T-helper 9 cell (primary cell): ENCODE measurements at places on chromosomes 5 and 9.

DNA sequence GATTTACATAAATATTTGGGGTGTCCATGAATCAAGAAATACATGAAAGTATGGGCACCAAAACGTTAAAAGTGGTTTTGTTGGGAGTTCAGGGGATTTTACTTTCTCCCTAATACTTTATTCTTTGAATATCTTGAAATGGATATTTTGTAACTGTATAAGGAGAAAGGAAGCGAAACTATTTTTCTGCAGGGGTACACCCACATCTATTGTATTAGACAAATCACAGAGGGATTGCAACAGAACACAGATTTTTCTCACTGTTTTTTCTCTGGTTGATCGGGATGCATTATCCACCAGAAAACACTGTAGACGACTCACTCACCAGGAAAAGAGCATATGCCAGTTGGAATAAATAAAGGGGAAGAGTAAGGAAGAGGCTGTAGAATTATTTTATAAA is 1.2 kb upstream of the RABGAP1 start:
- DNase-seq = no peak

DNA sequence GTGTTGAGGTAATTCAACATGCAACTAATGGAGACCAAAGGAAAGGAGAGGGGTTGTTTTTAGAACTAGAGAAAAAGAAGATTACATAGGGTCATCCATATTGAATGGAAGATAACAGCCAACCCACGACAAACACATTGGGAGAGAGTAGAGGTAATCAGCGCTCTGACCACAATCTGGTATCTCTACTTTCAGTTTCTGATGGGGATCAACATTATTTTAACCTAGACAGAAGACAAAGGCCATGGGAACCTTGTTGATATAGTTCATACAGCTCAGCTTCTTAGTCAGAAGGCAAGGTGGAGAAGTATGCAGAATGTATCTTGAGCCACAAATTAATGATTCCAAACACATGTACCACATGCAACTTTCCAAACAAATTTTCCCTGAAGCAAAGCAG is 537.1 kb upstream of the ST8SIA4 start:
- DNase-seq = no peak

DNA sequence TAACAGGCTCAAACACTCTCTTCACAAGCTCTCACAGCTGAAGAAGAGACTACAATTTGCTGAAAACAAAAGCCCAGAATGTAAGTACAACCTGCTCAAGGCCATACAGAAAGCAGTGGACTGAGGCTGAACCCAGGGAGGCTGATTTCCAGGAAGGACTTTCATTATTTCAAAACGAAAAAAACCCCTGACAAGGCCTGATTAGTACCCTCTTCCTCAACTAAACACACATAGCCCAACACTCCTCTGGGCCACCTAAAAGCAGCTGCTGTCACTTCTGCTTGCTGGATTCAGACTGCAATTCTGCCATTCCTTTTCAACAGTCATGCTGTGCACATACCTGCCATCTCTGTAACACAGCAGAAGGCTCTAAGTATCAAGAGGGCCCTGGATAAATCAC is 18.2 kb downstream of the NRG2 start:
- DNase-seq = no peak

DNA sequence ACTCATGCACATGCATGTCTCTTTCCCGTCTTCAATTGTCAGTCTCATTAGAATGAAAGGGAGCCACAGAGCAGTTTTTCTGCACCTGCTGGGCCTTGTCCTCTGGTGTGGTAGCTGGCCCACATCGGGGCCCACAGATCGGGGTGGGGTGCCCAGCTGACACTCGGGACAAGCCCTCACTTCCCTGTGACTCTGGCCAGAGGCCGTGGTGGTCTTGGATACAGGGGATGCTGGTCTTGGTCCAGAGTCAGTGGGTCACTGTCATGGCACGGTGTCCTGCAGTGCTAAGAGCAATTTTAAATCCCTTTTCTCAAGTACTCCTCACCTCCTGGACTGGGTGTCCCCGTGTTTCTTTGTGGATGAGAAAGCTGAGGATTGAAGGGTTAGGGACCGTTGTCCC is 193.2 kb downstream of the CACNA1B start:
- no peak for DNase-seq

- no peak for DNase-seq
These were observed 36.4 kb upstream of the CXCL14 start for GRCh38 chr5:135615171-135615570.

DNA sequence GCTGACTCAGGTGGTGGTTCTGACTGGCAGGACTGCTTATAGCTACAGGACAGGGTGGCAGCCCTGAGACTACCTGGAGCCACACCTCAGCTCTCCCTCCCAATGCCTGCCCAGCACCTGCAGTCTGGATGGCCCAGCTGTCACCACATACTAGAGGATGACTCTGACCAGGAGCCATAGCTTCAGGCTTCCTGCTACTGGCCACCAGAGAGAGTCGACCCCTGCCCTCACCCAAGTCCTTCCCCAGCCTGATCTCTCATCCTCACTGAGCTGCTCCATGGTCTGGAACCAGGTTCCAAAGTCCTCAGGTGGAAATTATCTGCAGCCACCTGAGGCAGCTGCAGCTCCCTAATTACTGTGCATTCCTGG is 25.6 kb upstream of the TDRD7 start:
- DNase-seq = no peak

GRCh38 chr9:118395415-118395814 is 691.2 kb downstream of the TLR4 start:
- DNase-seq = no peak

GRCh38 chr5:138870611-138871010 is 4.5 kb downstream of the LRRTM2 start:
- no peak for DNase-seq

GRCh38 chr9:129014608-129015007 is 13.5 kb downstream of the SH3GLB2 start:
- no peak for DNase-seq

DNA sequence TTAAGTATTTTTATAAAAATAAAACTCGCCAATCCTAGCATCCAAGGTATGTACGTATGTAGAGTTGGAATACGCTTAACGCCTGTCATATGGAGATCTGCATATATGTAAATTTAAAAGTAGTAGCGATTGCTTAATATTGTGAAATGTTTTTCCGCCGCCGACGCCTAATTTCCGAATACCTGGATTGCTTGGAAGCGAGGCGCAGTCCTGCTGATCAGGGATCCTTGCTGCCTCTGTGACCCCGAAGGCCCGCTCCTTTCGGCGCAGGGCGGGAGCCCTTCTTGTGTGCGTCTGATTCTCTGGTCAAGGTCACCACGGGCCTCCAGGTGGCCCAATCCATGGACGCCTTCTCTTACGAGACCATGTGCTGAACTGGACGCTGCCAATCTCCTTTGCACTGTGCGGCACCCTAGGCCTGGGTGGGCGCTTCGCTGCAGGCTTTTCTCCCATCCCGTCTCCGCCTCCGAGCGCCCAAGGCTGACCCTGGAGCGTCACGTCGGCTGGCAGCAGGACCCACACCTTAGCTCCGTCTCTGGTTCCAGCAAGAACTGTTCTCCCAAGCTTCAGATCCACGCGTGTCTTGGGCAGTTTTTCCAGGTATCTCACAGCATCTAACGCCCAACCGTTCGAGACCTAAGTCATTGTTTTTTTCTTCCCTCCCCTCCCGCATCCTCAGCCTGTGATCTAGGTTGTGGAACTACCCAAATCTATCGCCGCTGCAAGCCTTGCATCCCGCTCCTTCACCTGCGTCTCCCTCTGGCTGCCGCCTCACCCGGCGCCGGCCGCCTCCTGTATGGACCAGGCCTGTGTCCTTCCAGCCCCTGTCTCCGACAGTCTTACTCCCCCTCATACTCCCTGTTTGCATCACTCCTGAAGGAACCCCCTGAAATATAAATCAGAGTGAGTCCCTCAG is 3.6 kb upstream of the TRIM41 start:
- DNase-seq = no peak
